ENCODE measurements at places on chromosomes 6 and 20. TPM values are rescaled to one million over a fixed set of nuclear protein-coding genes. Genes with fewer than 3 reads are reported as not detected.

The GRIK2 gene
- total RNA-seq = 0.03 TPM

The RAET1E gene
- total RNA-seq = not detected

The ADGB gene
- total RNA-seq = not detected

The SSTR4 gene
- total RNA-seq = not detected

The EFCAB8 gene
- total RNA-seq = not detected

The MCHR2 gene
- total RNA-seq = not detected

The DCDC2 gene
- total RNA-seq = 5.4 TPM

The CPXM1 gene
- not detected for total RNA-seq

DNA sequence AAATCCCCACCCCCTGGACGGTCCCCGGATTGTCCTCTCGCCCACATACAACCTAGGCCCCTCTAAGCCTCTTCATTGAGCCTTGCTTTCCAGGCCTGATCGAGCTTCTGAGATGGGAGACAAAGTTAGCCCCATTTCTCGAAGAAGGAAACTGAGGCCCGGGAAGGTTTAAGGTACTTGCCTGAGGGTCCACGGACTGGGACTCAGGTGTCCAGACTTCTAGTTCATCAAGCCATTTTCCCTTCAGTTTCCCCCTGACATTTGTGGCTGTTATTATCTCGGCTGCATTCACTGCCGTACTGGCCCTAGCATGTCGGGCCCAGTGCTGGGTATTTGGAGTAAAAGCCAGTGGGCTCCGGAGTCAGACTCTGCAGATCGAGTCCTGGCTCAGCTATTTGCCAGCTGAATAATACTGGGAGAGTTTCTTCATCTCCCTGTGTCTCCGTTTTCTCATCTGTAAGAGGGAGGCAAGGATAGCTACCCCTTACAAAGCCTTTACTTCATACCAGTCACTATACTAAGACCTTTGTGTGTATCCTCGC, 633 bp downstream of the RPRD1B start:
- DNase-seq = peak; percentile 18

DNA sequence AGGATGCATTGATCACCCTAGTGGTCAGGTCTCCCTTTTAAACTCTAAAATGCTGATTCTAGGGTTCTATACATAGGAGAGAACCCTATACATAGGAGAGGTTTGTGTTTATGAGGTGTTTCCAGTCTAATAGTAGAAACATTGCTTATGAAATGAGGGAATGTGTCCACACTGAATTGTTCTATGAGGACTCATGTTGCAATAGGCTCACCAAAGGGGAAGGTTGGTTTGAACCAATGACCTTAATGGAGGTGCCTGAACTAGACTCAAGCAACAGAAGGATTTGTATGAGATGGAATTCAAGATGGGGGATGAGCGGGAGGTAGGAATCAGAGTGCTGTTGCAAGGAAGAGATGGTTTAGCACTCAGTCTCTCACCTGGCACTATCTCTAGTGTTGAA, 33.5 kb upstream of the UBR2 start:
- DNase-seq = no peak

DNA sequence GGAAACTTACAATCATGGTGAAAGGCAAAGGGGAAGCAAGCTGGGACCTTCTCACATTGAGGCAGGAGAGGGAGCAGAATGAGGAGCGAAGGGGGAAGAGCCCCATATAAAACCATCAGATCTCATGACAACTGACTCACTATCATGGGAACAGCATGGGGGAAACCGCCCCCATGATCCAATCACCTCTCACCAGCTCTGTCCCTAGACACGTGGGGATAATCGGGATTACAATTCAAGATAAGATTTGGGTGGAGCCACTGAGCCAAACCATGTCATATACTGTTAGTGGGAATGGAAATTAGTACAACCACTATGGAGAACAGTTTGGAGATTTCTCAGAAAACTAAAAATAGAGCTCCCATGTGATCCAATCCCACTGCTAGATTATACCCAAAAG, 163.7 kb downstream of the MANEA start:
- DNase-seq = no peak

GRCh38 chr20:47400685-47401084, 44.2 kb upstream of the ZMYND8 start:
- DNase-seq = peak; percentile 37

GRCh38 chr20:58073945-58074856, 154.3 kb downstream of the ANKRD60 start:
- DNase-seq = no peak

DNA sequence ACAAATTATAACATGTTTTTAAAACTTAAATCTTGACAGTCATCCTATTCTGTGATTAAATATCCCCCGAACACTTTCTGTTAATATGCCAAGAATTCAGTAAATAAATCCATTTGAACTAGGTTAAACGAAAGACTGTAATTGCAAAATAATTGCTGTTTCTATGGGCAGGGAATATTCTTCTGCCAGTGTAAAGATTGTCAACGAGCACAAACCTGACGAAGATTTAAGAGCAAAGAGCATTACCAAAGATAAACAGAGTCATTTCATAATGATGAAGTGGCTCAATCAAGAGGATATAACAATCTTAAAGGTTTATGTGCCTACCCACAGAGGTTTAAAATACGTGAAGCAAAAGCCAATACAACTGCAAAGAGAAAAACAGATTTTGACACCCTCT, 76.3 kb upstream of the ADGRG6 start:
- DNase-seq = no peak

DNA sequence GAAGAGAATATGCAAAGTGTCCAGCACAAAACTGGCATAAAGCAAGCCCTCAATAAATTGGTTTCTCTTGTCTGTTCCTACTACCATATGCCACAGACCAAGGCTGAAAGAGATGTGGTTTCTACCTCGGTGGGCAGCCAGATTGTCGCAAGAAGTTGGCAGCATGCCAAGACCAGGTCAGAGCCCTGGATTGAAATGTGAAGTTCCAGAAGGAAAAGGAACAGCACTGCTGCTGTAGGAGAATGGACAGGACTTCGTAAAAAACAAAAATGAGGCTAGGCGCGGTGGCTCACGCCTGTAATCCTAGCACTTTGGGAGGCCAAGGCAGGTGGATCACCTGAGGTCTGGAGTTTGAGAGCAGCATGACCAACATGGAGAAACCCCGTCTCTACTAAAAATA, 22.1 kb downstream of the MRPL14 start:
- no peak for DNase-seq

DNA sequence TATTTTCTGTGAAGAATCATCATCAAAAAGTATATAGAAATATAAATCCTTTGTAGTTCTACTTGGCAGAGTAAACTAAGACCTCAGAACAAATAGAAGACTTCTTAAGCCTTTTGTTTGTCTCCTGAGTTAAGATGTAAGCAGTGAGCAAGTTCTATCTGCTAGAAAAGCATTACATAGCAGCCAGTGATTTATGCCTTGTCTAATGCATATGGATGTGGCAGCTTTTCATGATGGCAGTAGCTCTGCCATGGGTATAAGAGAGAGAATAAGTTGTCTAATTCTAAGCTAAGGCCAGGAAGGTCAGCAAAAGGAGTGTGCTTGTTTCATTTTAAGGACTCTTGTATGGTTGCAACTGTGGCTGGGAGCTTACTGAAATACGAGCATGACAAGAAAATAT, 920.2 kb downstream of the GRIK2 start:
- no peak for DNase-seq

DNA sequence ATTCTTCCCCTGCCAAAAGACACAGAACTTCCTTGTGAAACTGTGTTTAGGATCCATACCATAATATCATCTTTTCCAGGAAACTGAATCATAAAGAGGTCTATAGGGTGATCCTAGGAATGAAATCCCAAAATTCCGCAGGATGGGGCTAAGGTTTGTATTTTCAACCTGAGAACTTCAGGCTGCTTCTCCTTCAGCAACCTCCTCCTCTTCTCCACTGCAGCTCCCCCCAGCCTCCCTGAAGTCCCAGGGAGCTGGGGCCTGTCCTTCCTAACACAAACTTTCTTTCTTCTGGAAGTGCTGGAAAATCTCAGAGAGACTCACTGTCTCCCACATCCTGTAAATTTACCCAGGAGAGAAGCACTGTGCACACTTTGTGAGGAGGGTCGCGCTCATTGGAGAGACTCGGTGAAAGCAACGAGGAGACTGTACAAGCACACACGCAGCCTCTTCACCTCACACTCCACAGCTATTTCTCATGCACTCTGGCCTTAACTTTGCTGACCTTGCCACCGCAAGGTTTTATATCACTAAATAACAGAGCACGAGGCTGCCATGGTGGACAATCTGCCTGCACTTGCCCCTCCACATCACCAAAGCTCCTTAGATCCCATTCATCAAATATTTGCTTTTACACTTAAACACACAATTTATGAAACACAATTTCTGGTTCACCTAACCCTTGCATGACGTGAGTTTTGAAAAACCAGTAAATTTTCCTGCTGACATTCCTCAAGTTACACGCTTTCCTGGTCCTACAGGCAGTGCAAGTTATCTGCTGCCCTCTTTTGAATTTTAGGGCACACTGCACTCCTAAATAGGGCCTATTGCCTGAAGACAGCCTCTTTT, 14.3 kb downstream of the ID4 start:
- peak; percentile 84 for DNase-seq

- peak; percentile 91 for DNase-seq
Observed at GRCh38 chr6:125812394-125813292, 21.9 kb downstream of the NCOA7 start.

DNA sequence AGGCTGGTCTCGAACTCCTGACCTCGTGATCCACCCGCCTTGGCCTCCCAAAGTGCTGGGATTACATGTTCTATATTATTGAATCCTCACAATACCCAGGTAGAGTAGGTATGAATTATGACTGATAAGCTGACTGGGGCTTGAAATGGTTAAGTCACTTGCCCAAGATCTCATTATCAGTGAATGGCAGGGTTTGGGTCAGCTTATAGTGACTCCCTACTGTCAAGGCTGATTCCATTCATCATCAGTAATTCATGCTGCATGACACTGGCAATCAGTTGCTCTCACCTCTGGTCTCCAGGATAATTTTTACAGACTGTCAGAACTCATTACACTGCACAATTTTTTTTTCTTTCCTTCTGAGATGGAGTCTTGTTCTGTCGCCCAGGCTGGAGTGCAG, 127.6 kb downstream of the KIF13A start:
- no peak for DNase-seq

GRCh38 chr6:98927534-98927933, 20.2 kb downstream of the FBXL4 start:
- peak; percentile 75 for DNase-seq

DNA sequence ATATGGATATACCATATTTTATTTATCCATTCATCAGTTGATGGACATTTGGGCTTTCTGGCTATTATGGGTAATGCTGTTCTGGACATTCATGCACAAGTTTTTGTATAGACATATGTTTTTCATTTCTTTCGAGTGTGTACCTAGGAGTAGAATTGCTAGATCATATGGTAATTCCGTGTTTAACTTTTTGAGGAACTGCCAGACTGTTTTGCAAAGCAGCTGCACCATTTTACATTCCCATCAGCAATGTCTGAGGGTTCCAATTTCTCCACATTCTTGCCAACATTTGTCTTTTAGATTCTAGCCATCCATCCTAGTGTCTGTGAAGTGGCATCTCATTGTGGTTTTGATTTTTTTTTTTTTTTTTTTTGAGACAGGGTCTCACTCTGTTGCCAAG, 20.8 kb downstream of the SRC start:
- no peak for DNase-seq

DNA sequence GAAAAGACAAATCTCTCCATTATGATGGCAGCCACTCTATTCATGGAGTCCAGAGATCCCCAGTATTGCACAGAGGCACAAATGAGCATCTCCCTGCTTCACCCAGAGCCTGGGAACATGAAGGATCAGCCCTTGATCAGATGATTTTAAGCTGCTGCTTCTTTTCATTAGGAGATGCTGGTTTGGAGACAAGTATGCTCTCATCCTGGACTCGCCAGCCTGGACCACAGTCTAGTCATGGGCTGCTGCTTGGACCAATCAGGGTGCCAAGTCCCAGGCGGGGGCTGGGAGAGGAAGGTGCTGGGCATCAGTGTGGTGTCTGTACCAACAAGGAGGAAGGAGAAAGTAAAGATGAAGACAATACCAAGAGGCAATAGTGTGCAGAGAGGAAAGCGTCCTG, 195.7 kb upstream of the FOXQ1 start:
- DNase-seq = no peak

- no peak for DNase-seq
Observed at GRCh38 chr20:24432046-24432442, 37.4 kb upstream of the SYNDIG1 start.

GRCh38 chr20:8129211-8129976, 2.7 kb upstream of the PLCB1 start:
- DNase-seq = no peak

- no peak for DNase-seq
Observed at GRCh38 chr6:11219400-11219834, 13.1 kb downstream of the NEDD9 start.

DNA sequence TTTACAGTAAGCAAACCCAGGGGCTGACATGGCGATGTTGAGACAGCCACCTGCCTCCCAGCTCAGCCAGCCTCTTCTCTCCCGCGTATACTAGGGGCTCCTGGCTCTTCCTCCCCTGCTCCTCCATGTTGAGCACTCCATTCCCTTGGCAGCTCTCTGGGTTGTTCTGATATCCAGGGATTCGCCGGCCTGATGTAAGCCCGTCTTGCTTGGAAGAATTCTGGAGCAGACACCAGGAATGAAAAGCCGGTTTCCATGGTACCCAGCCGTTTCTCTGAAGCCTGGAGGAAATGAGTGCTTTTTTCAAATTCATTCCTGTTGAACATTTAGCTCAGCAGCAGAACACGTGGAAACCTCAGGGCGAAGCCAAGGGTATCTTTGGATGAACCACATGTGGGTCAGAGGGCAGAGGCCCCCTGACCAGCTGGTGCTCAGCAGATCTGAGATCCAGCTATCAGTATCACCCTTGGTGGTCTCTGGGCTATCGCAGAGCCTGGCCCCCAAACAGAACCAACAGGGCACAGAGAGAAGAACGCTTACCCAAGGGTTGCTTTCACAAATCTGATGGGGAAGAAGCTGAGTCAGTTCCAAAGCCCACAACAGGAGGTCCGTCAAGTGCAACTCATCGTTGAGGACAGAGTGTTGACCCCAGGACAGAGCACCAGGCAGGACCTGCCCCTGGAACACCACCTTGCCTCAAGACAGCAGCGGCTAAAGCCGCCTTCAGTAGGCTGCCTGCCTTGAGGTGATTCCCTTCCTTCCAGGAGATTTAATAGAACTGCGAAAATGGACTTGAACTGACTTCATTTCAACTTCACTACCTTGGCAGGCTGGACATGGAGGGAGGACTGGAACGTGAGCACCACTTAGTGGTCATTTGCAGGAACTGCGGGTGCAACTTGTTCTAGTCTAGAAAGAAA, 96.1 kb upstream of the RIN2 start:
- DNase-seq = peak; percentile 46

DNA sequence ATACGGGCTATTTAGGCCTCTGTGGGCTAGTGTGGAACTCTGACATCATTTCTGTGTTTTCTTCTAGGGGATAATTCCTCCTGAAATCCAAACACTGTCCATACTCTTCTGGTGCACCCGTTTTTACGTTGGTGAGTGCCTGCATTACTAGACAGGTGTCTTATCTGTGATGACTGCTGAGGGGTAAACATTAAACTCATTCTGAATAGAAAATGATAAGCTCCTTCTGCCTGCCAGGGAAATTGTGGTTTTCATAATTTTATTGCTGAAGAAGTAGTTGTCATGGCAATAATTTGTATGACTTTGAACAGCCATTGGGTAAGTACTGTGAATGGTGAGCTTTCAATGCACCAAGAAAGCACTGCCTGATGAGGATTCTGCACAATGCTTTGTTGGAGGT, 705.6 kb downstream of the UTRN start:
- no peak for DNase-seq

- no peak for DNase-seq
Observed at GRCh38 chr20:63124782-63125580, 91.0 kb downstream of the YTHDF1 start.
